ENCODE measurements at places on chromosomes 5 and 9. TPM values are rescaled to one million over a fixed set of nuclear protein-coding genes. Genes with fewer than 3 reads are reported as not detected.

DNA sequence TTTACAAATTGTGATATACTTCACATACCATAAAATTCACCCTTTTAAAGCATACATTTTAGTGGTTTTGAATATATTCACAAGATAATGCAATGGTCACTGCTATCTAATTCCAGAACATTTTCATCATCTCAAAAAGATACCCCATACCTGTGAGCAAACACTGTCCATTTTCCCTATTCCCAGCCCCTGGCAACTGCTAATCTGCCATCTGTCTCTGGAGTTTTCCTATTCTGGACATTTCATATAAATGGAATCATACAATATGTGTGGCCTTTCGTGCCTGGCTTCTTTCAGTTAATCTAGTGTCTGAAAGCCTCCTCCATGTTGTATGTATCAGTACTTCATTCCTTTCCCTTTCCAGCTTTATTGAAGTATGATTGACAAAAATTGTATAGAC lies 14.7 kb downstream of the SNX30 start:
- no peak for DNase-seq

DNA sequence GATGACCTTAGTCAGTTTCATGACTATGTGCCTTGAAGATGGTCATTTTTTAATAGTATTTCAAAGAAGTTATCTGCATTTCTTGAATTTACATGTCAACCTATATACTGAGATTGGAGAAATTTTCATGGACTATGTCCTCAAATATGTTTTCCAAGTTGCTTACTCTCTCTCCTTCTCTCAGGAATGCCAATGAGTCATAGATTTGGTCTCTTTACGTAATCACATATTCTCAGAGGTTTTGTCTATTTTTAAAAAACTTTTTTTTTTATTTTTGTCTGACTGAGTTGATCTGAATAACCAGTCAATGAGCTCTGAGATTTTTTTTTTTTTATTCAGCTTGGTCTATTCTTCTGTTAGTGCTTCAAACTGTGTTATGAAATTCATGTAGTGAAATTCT lies 374.7 kb upstream of the GRIN3A start:
- DNase-seq, result no peak

SELENOP gene
- total RNA-seq, result 0.20 TPM

- DNase-seq, result no peak
These were observed 44.8 kb upstream of the COX7C start for GRCh38 chr5:86572825-86573517.

GMCL2 gene
- not detected for total RNA-seq

GRCh38 chr5:157750320-157750719 lies 6.8 kb downstream of the LSM11 start:
- DNase-seq, result no peak

DNA sequence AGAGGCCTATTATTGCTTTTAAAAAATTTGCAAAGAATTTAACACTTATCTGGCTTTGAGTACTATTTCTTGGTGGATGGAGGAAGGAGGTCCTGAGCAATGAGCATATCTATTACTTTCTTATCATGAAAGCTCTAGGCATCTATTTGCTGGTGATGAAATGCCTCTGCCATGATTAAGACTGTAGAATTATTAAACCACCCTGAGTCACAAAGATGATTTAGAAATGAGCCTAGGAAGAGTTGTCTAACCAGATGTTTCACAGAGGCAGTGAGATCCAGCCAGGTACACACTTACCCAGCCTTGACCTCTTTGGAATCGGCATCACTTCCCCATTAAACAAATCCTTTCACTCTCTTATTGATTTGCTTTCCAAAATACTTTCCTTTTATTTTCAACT lies 304.4 kb upstream of the KIF2A start:
- no peak for DNase-seq

DOLPP1 gene
- 22.5 TPM for total RNA-seq

NR4A3 gene
- 1.2 TPM for total RNA-seq

Data from chondrocyte (in vitro differentiated cells).